ENCODE measurements at places on chromosomes 5 and 9.
A peak's percentile ranks its signal among the peaks of the same experiment; 100 is the strongest.

DNA sequence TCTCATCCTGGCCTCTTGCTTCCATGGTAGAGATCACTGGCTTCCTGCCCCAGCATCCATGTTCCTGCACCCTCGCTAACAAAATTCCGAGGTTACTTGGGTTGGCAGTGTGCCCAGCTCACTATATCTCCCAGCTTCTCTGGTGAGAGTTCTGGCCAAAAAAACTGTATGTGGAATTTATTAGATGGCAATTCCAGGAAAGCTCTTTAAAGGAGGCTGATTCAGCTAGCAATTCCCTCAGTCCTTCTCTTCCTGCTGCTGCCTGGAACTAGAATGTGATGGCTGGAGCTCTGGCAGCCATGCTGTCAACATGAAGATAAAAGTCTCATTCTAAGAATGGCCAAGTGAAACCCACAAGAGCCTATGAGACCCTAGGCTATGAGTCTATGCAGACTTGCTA lies 88.8 kb downstream of the SECISBP2 start:
- DNase-seq = no peak

- DNase-seq = no peak
These were observed 15.8 kb upstream of the TCF7 start for GRCh38 chr5:134098690-134099089.

DNA sequence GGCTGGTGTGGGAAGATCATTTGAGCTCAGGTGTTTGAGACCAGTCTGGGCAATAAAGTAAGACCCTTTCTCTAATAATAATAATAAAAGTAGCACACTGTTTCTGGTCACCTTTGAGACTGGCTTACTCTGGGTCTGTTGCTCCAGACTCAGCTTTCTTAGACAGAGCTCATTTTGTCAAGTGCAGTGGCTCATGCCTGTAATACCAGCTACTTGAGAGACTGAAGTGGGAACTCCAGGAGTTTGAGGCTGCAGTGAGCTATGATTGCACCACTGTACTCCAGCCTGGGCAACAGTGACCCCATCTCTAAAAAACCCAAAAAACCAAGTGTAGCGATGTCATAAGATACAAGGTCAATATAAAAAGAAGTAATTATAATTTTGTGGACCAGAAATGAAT lies 36.4 kb upstream of the RNU6ATAC start:
- no peak for DNase-seq

DNA sequence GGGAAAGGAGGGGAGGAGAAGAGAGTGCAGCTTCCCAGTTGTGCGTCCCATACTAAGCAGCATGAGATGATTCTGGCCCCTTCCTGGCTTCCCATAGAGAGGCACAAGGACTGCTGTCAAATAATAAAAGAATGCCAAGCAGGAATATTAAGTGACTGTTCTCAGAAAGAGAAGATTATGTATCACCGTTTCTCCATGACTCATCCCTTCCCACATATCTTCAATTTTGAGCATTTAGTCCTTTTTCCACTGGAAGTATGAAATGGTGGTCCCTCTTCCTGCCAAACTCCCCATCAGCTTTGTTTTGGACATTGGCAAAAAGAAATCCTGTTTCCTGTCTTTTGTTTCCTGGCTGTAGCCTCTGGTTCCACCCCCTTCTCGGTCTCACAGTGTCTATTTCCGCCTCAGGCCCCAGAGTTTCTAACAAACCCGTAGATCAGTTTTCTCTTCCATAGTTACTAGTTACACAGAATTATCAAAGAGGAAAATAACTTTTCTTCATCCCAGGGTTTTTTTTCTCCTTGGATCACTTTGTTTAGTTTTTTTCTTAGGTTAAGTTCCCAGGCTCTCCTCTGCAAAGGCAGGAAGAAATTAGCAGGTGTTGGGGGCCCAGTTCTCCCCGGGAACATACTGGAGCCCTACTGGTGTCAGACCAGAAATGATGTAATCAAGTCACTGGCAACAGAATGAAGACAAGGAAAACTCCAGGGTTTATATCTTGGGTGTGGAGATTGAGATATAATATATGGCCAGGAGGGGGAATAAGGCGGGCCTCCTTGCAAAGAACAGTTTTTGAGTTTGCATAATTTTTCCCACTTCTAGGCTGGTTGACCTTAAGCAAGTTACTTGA lies 26.4 kb upstream of the ARHGAP26 start:
- DNase-seq = no peak

GRCh38 chr5:22938362-22938761 lies 85.2 kb upstream of the CDH12 start:
- DNase-seq = no peak

- DNase-seq = no peak
These were observed 125.3 kb upstream of the MARCHF11 start for GRCh38 chr5:16304846-16305245.

- DNase-seq = no peak
These were observed 558.0 kb downstream of the PDE4D start for GRCh38 chr5:59335544-59335943.

DNA sequence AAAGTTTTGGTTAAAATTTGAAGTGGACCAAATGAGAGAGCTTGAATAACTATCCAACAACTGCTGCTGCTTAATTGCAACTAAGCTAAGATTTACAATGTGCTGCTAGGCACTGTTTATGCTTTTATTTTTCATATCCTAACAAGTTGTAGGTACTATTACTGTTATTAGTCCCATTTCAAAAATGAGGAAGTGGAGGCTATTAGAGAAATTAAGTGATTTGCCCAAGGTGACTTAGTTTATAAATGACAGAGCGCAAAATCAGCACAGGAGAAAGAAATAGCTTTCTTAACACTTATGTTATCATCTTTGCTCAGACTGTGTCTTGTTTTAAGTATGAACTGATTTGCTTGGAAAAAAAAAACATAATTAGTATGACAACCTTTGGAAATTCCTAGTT lies 23.1 kb downstream of the WDR36 start:
- no peak for DNase-seq

DNA sequence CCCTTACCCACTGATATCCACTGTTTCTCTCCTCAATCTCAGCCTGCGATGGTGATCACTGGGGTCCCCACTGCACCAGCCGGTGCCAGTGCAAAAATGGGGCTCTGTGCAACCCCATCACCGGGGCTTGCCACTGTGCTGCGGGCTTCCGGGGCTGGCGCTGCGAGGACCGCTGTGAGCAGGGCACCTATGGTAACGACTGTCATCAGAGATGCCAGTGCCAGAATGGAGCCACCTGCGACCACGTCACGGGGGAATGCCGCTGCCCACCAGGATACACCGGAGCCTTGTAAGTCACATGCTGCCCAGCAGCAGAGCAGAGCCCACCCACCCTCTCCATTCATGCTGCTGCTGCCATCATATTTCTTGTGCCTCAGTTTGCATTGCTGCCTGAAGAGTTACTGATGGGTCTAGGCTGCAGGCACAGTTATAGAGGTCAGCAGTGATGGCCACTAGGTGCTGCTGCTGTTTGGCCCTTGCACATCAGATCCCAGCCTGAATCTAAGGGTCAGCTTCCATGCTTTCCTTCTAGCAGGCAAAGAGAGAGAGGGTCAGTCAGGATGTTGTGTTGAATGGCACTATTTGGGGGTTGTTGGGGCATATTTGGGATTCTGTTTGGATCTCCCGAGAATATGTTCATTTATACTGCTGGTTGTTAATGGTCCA lies 106.0 kb downstream of the MEGF10 start:
- no peak for DNase-seq

DNA sequence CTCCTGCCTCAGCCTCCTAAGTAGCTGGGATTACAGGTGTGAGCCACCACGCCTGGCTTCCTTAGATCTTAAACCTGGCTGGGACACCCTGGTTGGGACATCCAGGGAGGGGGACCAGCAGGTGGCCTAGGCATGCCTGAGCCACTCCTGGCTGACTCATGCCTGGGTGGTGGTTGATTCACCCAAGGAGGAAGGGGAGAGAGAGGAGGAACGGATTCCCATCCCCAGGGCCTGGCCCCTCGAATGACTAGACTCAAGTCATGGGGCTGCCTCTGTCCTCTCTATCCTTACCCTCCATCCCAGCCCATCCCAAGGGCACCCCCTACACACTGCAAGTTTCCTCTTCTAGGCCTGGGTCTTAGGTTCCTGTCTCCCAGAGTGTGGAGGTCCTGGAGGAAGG lies 12.7 kb downstream of the EEIG1 start:
- DNase-seq = no peak

DNA sequence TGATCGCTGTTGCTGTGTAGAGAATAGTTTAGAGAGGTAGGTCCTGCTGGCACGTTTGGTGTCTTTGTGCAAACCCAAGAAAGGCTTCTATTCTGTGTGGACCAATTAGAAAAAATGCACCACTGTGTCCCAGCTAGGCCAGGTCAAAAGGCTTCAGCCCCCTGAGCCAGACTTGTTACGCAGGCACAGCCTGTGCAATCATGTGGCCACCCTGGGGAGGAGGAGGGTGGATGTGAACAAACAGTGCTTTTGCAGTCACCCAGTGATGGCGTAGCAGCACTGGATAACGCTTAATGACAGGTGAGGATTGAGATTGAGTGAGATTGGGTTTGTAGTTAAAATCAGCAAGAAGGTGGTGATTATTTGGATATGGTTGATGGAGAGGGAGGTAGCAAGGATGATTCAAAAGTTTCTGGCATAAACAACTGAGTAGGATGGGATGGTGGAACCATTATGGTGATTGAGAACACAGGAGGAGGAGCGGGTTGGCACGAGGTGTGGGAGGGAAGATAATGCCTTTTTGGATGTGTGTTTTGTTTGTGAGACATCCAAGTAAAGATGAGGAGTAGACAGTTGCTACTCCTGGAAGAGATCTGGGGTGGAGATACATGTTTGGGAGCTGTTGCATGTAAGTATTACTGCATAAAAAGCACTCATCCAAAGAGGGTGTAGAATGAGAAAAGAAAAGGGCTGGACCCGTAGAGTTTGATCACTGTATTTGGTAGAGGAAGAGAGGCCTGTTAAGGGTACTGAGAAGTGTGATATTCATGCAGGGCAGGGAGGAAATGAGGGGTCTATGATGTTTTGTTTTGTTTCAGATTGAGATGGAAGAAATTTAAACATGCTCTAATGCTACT lies 6.7 kb downstream of the GCNT1 start:
- no peak for DNase-seq

GRCh38 chr5:138664276-138664943 lies 88.8 kb upstream of the CTNNA1 start:
- DNase-seq = no peak

DNA sequence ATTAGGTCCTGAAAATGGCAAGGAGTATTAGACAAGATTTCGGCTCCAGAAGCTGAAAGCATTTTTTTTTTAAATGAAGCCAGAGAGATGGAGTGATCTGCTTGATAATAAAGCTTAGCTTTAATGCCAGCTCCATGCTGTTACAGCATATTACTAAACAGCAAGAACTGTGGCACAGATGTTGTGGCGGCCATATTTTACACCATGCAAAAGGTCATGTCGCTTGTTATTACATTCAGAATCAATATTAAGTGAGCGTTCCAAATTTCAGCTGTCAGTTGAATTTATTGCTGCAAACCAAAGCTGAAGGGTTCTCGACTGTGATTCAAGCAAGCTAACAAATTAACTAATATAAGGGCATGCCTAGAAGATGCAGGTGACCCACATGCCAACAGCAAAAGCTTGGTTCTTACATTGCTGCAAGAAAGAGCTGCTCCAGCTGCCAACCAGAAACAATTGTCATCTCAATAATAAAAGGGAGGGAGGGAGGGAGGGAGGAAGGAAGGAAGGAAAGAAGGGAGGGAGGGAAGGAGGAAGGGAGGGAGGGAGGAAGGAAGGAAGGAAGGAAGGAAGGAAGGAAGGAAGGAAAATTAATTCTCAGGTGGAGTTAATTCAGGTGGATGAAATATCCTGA lies 517.7 kb upstream of the WWC1 start:
- no peak for DNase-seq

DNA sequence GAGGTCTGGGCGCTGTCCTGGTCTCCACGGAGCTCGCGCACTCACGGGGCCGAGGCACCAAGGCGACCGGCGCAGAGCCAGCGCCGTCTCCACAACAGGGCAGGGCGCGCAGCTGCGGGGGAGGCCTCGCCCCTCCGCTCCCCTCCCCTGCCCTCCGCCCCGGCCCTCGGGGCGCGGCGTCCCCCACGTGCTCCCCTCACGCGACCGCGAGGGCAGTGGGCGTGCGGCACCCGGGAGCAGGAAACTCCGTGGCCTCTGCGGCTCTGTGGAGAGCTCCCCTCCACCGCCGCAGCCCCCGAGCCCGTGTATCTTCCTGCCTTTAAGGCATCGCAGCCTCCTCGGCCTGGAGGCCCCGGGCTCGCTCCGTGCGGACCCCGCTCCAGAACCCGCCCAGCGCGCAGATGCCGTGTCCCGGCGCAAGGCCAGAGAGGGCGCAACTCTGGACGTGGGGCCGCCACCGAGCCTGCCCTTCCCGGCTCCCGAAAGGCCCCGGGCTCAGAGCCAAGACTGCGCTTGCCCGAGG lies 708 bp upstream of the TUBB4B start:
- DNase-seq = peak; percentile 65

DNA sequence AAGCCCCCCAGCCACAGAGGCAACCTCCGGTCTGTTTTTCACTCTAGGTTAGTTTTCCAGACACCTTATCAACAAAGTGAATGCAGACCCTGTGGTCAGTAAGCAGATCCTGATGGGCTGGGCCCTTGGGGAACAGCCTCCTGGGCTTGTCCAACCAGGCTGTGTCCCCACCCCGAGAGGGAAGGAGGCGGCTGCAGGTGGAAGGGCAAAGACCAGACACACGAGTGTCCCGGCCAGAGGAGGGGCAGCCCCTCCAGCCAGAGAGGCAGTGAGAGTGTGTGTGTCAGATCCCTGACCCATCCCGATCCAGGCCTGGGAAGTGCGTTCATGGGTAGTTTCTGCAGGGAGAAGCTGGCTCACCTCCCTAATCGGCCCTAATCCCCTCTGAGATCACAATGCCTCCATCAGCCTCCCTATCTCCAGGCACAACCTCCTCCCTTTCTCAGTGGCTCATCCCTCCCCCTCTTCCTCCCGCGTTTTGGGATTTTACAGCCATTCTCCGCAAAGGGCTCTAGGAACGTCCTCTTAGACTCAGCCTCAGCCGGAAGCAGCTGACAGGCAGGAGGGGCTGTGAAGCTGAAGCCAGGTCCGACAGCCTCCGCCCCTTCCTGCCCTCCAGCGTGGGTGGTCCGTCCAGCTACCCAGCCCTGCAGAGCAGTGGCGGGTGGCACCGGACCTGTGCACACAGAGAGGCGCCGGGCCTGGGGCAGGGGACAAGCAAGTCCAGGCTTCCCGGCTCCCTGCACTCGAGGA lies 9.7 kb downstream of the SLC12A7 start:
- no peak for DNase-seq

- no peak for DNase-seq
These were observed 223.2 kb downstream of the MSX2 start for GRCh38 chr5:174947548-174947947.

DNA sequence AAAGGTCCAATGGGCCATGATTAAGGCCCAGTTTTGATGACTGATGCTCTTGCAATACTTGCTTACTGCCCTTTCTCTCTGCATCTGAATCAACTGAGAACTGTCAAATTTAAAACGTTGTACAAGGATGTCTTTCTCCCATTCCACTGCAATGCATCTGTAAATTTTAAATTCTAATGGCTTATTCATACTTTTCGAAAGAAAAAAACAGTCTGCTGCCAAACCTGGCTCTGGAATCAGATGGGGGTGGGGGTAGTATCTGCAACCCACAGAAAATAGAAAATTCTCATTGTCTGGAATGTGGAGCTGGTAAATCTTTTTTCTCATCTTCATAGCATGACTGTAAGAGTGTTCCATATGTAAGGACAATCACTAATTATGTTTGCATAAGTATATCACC lies 371.8 kb upstream of the RFX3 start:
- no peak for DNase-seq
